ENCODE measurements at places on chromosomes 1 and 21.

- no peak for DNase-seq
Observed at GRCh38 chr1:86154571-86155050, 2.0 kb downstream of the COL24A1 start.

DNA sequence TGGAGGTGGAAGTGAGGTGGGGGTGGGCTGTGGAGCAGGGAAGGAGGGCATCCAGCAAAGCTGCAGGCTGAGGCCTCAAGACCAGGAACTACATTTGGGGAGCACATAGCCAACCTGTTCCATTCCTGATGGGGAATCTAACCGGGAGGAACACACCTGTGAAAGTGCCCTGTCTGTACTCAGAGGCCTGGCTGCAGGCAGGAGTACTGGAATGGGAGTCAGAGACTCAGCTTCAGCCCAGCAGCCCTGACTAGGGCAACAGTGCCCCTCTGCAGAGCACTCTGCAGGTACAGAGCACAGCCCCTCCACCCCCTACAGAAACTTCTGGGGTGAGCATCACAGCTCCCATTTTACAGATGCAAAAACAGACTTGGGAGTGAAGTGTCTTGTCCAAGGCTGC is 126.4 kb downstream of the DMRTB1 start:
- DNase-seq = no peak

DNA sequence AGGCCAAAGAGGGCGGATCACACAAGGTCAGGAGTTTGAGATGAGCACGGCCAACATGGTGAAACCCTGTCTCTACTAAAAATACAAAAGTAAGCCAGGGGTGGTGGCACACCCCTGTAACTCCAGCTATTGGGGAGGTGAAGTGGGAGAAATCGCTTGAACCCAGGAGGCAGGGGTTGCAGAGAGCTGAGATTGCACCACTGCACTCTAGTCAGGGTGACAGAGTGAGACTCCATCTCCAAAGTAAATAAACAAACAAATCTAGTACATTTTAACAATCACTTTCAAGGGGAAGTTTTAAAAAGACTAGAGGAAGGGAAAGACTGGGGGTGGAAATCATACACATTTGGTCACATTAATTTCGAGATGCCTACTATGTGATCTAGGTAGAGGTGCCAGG is 6.8 kb downstream of the TFB2M start:
- no peak for DNase-seq

GRCh38 chr1:24021403-24022266 is 41.5 kb upstream of the SRSF10 start:
- peak; percentile 24 for DNase-seq

- DNase-seq = no peak
Observed at GRCh38 chr1:109474697-109475096, 8.4 kb downstream of the SYPL2 start.

- DNase-seq = peak; percentile 85
Observed at GRCh38 chr1:53319296-53320101, 8.4 kb downstream of the LRP8 start.

- DNase-seq = no peak
Observed at GRCh38 chr1:68780919-68781318, 284.0 kb upstream of the DEPDC1 start.

GRCh38 chr21:25421321-25422028 is 185.8 kb downstream of the MRPL39 start:
- peak; percentile 71 for DNase-seq

DNA sequence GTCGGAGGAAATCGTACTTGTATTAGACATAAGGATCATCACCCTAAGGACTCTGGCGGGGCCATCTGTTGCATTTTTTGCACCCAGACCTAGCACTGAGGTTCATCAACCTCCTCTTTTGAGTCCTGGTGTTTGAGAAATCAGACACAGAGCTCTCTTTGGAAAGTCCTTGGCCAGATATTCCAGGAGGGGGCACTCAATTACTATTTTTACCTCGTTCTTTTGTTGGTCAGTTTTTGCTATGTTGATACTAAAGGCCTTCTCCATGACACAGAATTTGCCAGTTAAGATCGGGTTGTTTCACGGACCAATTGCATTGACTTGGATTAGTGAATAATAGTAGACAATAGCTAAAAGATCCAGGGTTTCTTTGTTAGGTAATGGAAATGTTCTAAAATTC is 711.2 kb downstream of the KCNT2 start:
- DNase-seq = peak; percentile 42

DNA sequence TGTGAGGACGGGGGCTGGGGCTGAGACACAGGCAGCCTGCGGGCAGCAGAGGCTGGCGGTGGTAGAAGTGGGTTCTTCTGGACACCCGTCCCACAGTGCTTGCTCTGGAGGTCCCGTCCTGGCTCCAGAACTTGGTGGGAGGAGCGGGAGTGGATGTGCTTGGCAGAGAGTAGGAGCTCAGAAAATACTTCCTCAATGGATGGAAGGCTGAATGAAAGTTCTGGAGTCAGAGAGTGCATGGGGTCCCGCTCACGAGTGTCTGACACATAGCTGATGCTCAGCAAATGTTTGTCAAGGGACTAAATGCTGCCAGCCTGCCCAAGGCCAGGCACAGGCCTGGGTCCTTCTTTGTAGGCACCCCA is 13.4 kb upstream of the NES start:
- DNase-seq = no peak

DNA sequence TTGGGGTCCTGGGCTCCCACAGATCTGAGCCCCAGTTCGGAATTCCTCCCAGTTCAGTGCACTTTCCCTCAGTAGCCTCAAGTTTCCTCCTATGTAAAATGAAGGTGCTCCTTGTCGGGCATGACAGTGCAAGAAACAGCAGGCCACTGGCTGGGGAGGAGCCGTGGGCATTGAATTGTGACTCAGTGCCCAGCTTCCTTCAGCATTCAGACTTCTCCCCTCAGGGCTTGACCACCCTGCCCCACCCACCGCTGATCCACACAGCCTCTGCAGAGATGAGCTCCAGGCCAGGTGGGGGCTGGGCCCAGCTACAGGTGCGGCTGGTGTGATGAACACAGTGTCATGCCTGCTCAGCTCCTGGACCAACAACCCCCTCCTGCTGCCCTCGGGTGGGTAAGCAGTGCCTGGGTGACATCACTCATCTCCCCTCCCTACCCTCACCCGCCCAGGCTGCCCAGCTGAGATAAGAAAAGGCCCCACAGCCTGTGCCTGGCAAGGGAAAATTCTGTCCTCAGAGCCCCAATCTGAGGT is 4.9 kb downstream of the MOB3C start:
- DNase-seq = peak; percentile 78

- peak; percentile 93 for DNase-seq
Observed at GRCh38 chr21:18007121-18007520, 188.0 kb upstream of the C21orf91 start.

DNA sequence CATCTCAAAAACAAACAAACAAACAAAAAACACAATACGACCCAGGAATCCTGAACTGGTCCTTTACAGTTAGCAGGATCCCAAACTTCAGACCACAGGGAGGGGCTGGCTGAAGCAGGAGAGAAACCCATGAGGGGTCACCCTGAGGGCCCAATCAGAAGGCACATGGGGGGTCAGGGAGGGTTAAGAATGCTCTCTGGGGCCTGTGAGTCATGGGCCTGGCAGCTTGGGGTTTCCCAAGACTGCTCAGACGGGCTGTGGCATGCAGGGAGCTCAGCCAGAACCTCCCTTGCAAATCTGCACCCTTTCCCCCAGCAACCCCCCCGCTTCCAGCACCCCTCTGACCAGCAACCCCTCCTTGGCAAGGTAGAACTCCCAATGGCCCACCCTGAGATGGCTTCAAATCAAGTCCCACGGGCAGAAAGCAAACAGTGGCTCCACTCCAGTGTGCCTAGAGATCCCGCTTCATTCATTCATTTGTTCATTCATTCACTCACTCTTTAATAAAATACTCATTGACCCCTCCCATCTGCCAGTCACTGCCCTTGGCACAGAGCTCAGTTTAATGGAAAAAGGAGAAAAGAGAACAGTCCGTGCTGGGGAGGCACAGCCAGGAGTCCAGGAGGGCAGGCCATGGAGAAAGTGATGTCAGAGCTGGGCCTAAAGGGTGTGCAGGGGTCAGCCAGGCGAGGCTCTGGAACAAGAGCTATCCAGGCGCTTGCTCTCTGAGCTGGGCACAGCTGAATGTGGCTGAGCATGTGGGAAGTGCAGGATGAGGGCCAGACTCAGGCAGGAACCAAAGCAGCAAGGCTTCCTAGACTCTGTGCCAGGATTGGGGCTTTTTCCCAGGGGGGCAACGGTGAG is 8.2 kb downstream of the UQCRHL start:
- DNase-seq = no peak

DNA sequence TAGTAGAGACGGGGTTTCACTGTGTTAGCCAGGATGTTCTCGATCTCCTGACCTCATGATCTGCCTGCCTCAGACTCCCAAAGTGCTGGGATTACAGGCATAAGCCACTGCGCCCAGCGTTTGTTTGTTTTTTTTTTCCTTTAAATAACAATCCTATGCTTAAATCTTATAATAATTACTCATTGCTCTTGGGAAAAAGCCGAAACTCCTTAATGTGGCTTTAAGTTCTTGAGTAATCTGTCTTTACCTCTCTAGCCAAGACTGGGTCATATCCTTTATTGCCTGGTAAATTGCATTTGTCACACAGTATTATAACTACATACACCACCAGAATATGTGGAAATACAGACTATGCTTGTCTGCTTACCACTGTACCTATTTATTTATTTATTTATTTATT is 97.1 kb downstream of the MACF1 start:
- no peak for DNase-seq

DNA sequence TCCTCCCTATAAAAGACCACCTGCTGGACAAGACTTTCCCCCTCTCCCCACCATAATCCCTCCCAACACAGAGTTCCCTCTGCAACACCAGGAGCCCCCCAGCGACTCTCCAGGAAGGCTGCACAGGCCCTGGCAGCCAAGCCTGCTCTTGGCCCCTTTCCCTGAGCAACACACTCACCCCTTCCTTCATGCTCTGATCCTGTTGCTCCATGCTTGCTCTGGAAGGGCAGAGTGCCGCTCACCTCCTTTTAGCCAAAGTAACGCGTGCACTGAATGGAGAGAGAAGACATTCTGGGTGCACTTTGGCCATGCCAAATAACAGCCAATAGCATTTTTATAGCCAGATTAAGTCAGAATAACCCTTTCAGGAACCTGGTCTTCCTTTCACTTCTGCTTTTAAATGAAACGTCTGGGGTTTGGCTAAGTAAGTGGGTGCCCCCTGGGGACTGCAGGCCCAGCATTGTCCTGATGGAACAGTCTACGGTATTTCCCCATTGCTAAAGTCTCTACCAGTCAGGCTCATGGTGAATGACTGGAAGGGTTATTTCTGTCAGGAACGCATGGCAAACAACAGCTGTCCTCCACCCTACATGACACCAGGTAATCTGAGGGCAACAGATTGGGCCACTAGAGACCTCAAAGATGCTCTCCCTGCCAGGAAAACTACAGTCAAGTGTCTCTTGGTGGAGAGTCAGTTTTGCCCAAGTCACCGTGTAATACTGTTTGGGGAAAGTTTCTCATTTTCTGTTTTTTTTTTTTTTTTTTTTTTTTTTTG is at the start of gene SLC2A5:
Gene SLC2A5 (minus strand): TSS at position 310 of the 775 bp plus-strand sequence. CDS start 99 bp downstream, at position 211.
- DNase-seq = no peak

DNA sequence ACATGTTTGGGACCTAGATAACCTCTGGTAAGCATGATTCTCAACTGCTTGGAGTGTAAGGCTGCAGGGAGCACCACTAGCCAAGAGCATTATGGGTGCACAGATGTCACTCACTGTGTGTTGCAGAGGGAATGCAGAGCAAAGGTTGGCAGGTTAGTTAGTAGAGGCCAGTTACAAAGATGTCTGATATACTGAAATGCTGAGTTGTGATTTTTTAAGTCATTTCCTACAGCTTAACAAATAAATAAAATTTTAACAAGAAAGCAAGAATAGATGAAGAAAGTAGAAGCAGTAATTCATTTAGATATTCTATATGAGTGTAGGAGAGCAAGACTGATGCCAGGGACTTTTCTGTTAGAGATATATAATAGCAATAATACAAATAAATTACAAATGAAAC is 64.8 kb downstream of the MARK1 start:
- DNase-seq = no peak

DNA sequence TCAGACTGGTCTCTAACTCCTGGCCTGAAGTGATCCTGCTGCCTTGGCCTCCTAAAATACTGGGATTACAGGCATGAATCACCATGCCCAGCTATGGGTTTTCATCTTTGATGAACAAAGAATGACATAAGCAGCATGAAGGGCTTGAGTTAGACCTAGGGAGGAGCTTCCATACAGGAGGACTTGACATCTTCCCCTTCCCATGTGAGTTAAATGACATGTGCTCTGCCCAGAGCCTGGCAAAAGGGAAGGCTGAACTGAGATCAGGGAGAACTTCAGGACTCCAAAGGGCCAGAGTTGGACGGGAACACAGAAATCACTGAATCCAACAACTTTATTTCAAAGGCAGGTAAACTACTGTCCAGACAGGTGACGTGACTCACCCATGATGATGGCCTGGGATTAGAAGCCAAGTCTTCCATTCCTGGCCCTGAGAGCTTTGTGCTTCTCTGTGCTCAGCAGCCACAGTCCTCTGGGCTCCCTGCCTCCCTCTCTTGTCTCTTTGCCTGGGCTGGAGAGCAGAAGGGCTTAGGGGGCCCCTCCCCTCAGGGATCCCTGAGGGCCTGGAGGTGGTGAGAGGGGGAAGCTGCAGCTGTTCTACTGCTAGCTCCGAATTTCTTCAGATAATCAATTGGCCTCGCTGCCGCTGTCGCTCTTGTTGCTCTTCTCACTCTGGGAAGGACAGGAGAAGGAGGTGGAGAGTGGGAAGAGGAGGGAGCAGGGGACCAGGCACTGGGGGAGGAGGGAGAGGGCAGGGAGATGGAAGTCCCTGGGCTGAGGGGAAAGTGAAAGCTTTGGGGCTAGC is 7.6 kb downstream of the NHLH1 start:
- peak; percentile 80 for DNase-seq

DNA sequence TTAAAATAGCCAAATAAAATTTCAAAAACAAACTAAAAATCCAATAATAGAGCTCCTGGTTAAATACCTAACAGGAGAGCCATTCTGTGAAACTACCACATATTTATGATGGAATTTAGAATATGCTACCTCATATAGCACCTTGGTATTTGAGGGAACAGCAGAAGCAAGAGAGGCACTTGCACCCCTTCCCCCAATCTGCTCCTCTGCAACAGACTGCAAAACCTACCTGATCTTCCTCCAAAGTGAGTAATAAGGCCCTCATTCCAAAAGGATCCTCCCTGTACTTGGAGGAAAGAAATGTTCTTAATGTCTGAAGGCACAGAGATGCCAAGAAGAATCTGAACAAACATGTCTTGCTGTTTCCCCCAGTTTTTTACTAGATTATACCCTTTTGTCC is 28.1 kb upstream of the RNPC3 start:
- no peak for DNase-seq

Measured in NCI-H69 (cell line).